PC-9 (cell line): ENCODE measurements at places on chromosomes 5 and 9. TPM values are rescaled to one million over a fixed set of nuclear protein-coding genes. Genes with fewer than 3 reads are reported as not detected.
A peak's percentile ranks its signal among the peaks of the same experiment; 100 is the strongest.

GRCh38 chr5:139839918-139840317 lies 44.3 kb downstream of the PSD2 start:
- no peak overlapping the region for H3K27ac ChIP-seq
- DNase-seq, result no peak
- no peaks in the 10 kb centered on the region for H3K36me3 ChIP-seq
- H3K27me3 ChIP-seq, result peaks cover 7% of the 10 kb centered on the region; the same call in 1 of the 2 replicates
- no peak overlapping the region for H3K4me3 ChIP-seq
- H3K4me1 ChIP-seq, result no peaks in the 10 kb centered on the region

GRM6 gene
- not detected in 2 replicates for total RNA-seq

DNA sequence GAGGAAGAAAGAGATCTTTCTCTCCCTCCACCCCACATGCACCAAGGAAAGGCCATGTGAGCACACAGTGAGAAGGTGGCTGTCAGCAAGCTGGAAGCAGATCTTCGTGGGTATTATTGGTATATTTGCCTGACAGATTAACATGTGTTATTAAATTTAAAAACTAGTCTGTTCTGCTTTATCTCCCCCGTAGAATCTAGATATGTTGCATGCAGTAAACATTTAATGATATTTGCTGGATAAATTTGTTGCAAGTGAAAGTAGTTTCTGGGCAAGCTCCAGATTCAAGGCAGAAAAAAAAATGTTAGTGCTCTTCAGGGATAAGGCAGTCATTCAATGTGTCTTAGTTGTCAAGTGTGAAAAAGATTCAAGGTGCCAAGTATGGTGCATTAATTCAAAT lies 215.0 kb upstream of the TAS2R1 start:
- DNase-seq, result no peak
- H3K27me3 ChIP-seq, result no peaks in the 10 kb centered on the region
- no peak overlapping the region for H3K4me3 ChIP-seq
- H3K27ac ChIP-seq, result no peak overlapping the region

GRCh38 chr5:146948666-146949065 lies 70.1 kb upstream of the PPP2R2B start:
- H3K36me3 ChIP-seq, result no peaks in the 10 kb centered on the region
- no peak for DNase-seq
- no peak overlapping the region for H3K4me3 ChIP-seq
- H3K27me3 ChIP-seq, result no peaks in the 10 kb centered on the region
- no peak overlapping the region for H3K27ac ChIP-seq

CTNND2 gene
- total RNA-seq, result not detected in 2 replicates

- H3K27me3 ChIP-seq, result no peaks in the 10 kb centered on the region
- H3K36me3 ChIP-seq, result no peaks in the 10 kb centered on the region
- no peak for DNase-seq
- no peak overlapping the region for H3K4me3 ChIP-seq
- H3K4me1 ChIP-seq, result peaks cover 8% of the 10 kb centered on the region; the same call in 1 of the 2 replicates
These were observed 265.3 kb downstream of the DOCK8 start for GRCh38 chr9:479971-480350.

DNA sequence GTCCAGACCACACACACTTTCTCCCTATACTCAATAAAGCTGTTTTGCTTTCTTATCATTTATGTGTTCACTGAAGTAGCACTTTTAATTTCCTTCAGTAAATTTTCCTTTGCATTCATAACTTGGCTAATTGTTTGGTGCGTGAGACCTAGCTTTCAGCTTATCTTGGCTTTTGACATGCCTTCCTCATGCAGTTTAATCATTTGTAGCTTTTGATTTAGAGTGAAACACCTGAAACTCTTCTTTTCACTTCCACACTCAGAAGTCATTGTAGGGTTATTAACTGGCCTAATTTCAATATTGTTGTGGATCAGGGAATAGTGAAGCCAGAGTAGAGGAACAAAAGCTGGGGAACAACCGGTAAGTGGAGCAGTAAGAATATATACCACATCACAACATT lies 114.7 kb downstream of the ST8SIA4 start:
- H3K4me1 ChIP-seq, result no peaks in the 10 kb centered on the region
- no peaks in the 10 kb centered on the region for H3K36me3 ChIP-seq
- H3K27ac ChIP-seq, result no peak overlapping the region

- no peak overlapping the region for H3K4me3 ChIP-seq
- no peak for DNase-seq
- no peaks in the 10 kb centered on the region for H3K4me1 ChIP-seq
- H3K27ac ChIP-seq, result no peak overlapping the region
- no peaks in the 10 kb centered on the region for H3K36me3 ChIP-seq
- no peaks in the 10 kb centered on the region for H3K27me3 ChIP-seq
These were observed 40.0 kb upstream of the ABL1 start for GRCh38 chr9:130794923-130795495.

MAP1B gene
- total RNA-seq, result 159 and 163 TPM in 2 replicates

DNA sequence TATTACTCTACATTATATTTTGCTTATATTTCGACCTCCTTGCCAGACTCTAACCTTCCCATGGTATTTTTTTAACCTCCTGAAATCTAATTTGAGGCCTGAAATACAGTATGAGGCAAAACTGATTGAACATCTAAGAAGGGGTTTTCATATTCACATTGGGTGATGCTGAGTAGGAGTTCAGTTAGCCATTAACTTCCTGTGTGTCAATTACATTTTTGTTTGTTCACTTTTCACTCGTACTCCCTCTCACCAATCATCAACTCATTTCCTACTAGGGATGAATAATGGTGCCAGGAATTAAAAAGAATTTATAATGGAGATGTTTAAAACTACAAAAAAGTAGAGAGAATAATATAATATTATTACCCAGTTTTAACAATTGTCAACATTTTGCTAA lies 27.6 kb upstream of the GLRA1 start:
- H3K4me3 ChIP-seq, result no peak overlapping the region
- H3K36me3 ChIP-seq, result no peaks in the 10 kb centered on the region

- H3K4me3 ChIP-seq, result no peak overlapping the region
- H3K27me3 ChIP-seq, result no peaks in the 10 kb centered on the region
- DNase-seq, result peak; percentile 36
- H3K27ac ChIP-seq, result peak overlapping the region; percentile 39; the same call in 1 of the 2 replicates
These were observed 39.7 kb downstream of the CDC42SE2 start for GRCh38 chr5:131303537-131303936.

DNA sequence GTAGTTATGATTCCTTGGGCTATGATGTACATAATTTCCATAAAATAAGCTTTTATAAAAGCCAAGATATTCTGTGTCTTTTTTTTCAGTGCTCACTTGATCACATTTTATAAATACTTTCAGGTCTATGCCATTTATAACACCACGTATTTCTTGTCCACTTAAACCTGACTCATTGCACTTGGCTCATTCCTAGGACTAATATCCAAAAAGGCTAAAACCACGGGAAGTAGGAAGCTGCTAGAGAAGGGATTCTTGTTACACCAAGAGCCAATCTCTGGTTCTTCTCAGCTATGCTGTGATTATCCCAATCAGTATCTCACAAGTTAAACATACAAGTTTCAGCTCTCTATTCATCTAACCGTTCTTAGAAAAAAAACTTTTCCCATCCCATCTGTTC lies 80.4 kb upstream of the CDH6 start:
- no peak for DNase-seq
- H3K27me3 ChIP-seq, result no peaks in the 10 kb centered on the region
- H3K4me1 ChIP-seq, result no peaks in the 10 kb centered on the region
- H3K4me3 ChIP-seq, result no peak overlapping the region
- no peak overlapping the region for H3K27ac ChIP-seq

DNA sequence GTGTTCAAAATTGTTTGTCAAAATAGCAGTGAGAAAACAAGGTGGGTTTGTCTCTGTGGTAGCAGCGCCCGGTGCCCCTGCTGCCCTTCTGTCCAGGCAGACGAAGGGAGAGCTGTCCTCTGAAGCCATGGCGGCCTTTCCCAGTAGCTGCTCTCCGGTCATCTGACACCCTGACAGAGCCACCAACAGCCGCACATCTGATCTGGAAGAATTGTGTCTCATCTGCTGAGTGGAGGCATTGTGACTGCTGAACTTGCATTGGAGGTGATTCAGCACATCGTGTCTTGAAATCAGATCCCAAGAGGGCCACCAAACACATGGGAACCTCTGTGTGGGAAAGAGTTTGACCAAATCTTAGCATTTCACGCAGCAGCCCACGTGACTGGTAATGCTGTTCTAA lies 337.6 kb upstream of the IRX1 start:
- no peaks in the 10 kb centered on the region for H3K36me3 ChIP-seq
- no peak overlapping the region for H3K27ac ChIP-seq
- H3K4me3 ChIP-seq, result no peak overlapping the region
- H3K27me3 ChIP-seq, result peaks cover 51% of the 10 kb centered on the region
- no peak for DNase-seq
- H3K4me1 ChIP-seq, result no peaks in the 10 kb centered on the region

- H3K4me1 ChIP-seq, result no peaks in the 10 kb centered on the region
- no peaks in the 10 kb centered on the region for H3K27me3 ChIP-seq
- no peak overlapping the region for H3K27ac ChIP-seq
- H3K36me3 ChIP-seq, result no peaks in the 10 kb centered on the region
- DNase-seq, result no peak
These were observed 102.6 kb downstream of the MVB12B start for GRCh38 chr9:126429190-126429589.

GRCh38 chr5:36150676-36151433 lies 832 bp downstream of the LMBRD2 start:
- H3K4me3 ChIP-seq, result peak overlapping the region; percentile 90
- DNase-seq, result peak; percentile 71

LRRC19 gene
- not detected in 2 replicates for total RNA-seq

DNA sequence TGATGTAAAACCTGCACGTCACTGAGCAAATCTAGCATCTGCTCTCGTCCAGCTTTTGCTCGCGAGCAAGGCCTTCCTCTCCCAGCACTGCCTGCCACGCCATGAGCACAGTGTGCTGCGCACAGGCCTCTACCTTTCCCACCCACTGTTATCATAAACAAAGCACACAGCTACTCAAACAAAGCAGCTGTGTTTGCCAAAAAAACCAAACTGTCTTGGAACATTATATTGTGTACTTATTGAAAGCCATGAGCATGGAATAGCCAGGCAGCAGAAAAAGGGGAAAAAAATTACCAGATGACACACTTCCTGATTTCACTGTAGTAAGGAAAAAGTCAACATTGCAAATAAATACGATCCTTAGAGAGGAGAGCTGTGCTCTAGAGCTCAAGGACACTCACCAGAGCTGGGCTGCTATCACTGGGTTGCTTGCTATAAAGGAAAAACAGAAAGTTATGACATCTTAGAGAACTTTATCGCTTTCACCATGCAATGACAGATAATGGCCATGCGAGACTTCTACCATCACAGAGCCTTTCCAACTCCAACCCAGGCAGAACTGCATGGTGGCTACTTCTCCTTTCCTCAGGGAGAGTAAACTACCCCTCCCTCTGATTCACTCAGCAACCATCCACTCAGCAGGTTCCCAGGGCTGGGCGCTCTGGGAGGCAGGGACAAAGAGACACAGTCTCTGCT lies 69.6 kb downstream of the EPB41L4B start:
- H3K4me3 ChIP-seq, result peak overlapping the region; percentile 33; the same call in 1 of the 2 replicates
- H3K27ac ChIP-seq, result peak overlapping the region; percentile 95
- peak; percentile 50 for DNase-seq
- H3K36me3 ChIP-seq, result no peaks in the 10 kb centered on the region

GRCh38 chr9:132201780-132202703 lies 40.2 kb downstream of the NTNG2 start:
- no peak overlapping the region for H3K4me3 ChIP-seq
- no peak for DNase-seq
- H3K4me1 ChIP-seq, result no peaks in the 10 kb centered on the region
- no peak overlapping the region for H3K27ac ChIP-seq

ZDHHC11 gene
- 13.1 and 19.1 TPM in 2 replicates for total RNA-seq

KIF24 gene
- total RNA-seq, result 4.5 and 6.9 TPM in 2 replicates

PKD2L2 gene
- 0.46 and 0.50 TPM in 2 replicates for total RNA-seq

SLC31A1 gene
- total RNA-seq, result 24.9 and 27.2 TPM in 2 replicates
